Naive thymus-derived CD4-positive, alpha-beta T cell (primary cell): ENCODE measurements at places on chromosomes 4 and X. TPM values are rescaled to one million over a fixed set of nuclear protein-coding genes. Genes with fewer than 3 reads are reported as not detected.

The LRIT3 gene
- 0.15 TPM for polyA plus RNA-seq

The PROM1 gene
- not detected for polyA plus RNA-seq

The PNCK gene
- polyA plus RNA-seq, result not detected

The CPLX1 gene
- 0.17 TPM for polyA plus RNA-seq

The HSPA4L gene
- not detected for polyA plus RNA-seq

The BANK1 gene
- 0.71 TPM for polyA plus RNA-seq

The RAP1GDS1 gene
- 29.6 TPM for polyA plus RNA-seq

The TMSB15A gene
- polyA plus RNA-seq, result not detected

The MAGEE2 gene
- polyA plus RNA-seq, result not detected

The NHS gene
- polyA plus RNA-seq, result not detected

The PF4V1 gene
- polyA plus RNA-seq, result not detected

The CT45A1 gene
- polyA plus RNA-seq, result not detected

The C4orf51 gene
- polyA plus RNA-seq, result not detected

The OR13H1 gene
- not detected for polyA plus RNA-seq

The GRSF1 gene
- 89.9 TPM for polyA plus RNA-seq

The SSX2B gene
- polyA plus RNA-seq, result not detected

The PGM2 gene
- polyA plus RNA-seq, result 20.7 TPM

The SUPT20HL2 gene
- polyA plus RNA-seq, result not detected

The RAP2C gene
- polyA plus RNA-seq, result 13.3 TPM

The SPIN2A gene
- 0.09 TPM for polyA plus RNA-seq

The COL25A1 gene
- polyA plus RNA-seq, result 0.04 TPM

The CT83 gene
- not detected for polyA plus RNA-seq

The GCNA gene
- polyA plus RNA-seq, result 0.08 TPM

The MAGEA3 gene
- not detected for polyA plus RNA-seq

The TMPRSS11A gene
- polyA plus RNA-seq, result not detected

The ARX gene
- polyA plus RNA-seq, result not detected

The MAGEA8 gene
- polyA plus RNA-seq, result not detected

The ZCCHC18 gene
- polyA plus RNA-seq, result 1.0 TPM

The BTK gene
- 0.14 TPM for polyA plus RNA-seq

The SLC26A1 gene
- polyA plus RNA-seq, result 2.3 TPM

The USP26 gene
- not detected for polyA plus RNA-seq

The MAGED4 gene
- not detected for polyA plus RNA-seq

The DIAPH2 gene
- polyA plus RNA-seq, result 5.2 TPM

The TMEM31 gene
- not detected for polyA plus RNA-seq

The PNMA6A gene
- 0.16 TPM for polyA plus RNA-seq

The TBX22 gene
- polyA plus RNA-seq, result not detected

The SUPT20HL1 gene
- not detected for polyA plus RNA-seq

The ARSJ gene
- polyA plus RNA-seq, result not detected

The WNK3 gene
- 0.47 TPM for polyA plus RNA-seq

The IL2RG gene
- 1,015 TPM for polyA plus RNA-seq

The CUL4B gene
- 28.8 TPM for polyA plus RNA-seq

The DGKK gene
- polyA plus RNA-seq, result not detected

The GC gene
- not detected for polyA plus RNA-seq

The KCNE5 gene
- polyA plus RNA-seq, result not detected

The SMR3B gene
- polyA plus RNA-seq, result not detected

The SPATA4 gene
- not detected for polyA plus RNA-seq

The UGT2A1 gene
- polyA plus RNA-seq, result not detected
